ENCODE measurements at places on chromosomes 4 and X.

DNA sequence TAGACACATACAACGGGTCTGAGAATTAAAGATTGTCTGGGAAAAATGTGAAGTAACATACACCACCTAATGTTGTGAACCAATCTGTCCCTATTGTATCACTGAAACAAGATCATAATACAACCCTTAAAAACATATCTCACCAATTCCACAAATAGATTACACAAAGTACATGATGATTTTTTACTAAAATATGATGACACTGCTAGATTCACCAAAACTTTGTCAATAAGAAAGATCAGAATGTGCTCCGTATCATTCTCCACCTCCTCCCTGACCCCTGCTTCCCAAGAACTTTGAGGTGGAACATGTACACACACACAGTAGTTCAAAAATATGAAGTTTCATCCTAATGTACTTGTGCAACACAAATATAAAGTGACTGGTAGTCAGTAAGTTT is 862.0 kb downstream of the PCDH18 start:
- no peak for DNase-seq

DNA sequence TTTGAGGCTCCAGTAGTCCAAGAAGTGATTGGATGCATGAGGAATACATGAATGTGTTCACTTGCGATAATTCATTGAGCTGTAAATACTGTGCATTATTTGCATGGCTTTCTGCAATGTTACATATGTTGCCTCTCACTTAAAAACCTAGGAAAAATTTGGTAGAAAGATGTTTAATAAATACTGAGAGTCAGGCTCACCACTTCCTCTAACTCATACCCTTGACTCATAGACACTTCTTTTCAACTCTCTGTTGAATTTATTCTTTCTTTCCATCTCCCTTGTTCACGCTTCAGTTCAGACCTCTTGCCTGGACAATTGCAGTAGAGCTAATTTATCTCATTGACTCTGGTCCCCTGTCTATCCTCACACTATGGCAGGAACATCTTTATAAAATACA is 35.8 kb upstream of the LEF1 start:
- DNase-seq: no peak

- DNase-seq: no peak
Measured at GRCh38 chr4:37837446-37837845, 11.0 kb downstream of the PGM2 start.

GRCh38 chr4:13940921-13941320 is 313.4 kb upstream of the BOD1L1 start:
- no peak for DNase-seq

DNA sequence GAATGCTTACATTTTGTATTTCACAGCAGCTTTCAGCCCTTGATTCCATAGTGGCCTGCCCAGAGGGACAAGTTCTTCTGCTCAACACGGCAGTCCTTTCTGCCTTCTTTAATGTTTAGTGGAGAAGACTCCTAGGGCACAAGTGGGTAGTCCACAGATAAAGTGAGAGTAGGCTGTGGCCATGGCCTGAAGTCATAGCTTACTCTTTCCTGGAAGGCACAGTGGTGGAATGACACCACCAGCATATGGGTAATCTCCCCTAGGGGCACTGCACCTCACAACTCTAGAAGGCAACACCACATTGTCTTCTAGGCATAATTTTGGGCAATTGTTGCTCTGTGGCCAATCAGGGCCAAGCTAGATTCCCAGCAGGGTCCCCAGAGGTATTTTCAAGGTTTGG is 155.4 kb upstream of the MAMLD1 start:
- no peak for DNase-seq

- no peak for DNase-seq
Measured at GRCh38 chrX:50718776-50719175, 95.2 kb downstream of the SHROOM4 start.
